Upper lobe of right lung (tissue), 1 donor: ENCODE measurements at places on chromosomes 11 and 22.

DNA sequence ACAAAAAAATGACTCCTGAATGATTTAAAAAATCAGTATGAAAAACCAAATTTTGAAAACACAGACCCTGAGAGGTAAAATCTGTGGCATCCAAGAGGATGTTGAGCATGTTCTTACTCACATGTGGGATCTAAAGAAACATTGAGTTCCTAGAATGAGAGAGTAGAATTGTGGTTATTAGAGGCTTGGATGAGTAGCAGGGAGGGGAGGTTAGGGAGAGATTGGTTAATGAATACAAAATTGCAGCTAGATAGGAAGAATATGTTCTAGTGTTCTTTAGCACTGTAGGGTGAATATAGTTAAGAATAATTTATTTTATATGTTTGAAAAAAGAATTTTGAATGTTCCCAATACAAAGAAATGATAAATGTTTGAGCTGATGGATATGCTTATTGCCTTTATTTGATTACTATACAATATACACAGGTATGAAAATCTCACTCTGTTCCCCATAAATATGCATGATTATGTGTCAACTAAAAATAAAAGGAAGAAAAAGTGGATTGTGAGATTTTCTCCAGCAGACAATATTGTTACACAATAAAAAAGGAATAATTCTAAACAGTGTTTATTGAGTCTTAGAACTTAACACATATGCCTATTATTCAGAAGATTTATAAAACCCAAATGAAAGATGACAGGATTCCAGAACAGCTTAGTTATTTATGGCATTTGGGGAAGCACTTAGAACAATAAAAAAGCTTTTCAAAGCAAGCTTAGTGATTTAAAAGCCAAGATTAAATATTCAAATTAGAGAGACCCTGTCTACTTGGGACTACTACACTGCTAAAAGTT is 28.7 kb downstream of the MS4A2 start:
- DNase-seq, result no peak

- DNase-seq, result no peak
Measured at GRCh38 chr11:103413266-103413888, 304.2 kb downstream of the DYNC2H1 start.

GRCh38 chr22:24094966-24095365 is 83.9 kb downstream of the CABIN1 start:
- peak; percentile 46 for DNase-seq

DNA sequence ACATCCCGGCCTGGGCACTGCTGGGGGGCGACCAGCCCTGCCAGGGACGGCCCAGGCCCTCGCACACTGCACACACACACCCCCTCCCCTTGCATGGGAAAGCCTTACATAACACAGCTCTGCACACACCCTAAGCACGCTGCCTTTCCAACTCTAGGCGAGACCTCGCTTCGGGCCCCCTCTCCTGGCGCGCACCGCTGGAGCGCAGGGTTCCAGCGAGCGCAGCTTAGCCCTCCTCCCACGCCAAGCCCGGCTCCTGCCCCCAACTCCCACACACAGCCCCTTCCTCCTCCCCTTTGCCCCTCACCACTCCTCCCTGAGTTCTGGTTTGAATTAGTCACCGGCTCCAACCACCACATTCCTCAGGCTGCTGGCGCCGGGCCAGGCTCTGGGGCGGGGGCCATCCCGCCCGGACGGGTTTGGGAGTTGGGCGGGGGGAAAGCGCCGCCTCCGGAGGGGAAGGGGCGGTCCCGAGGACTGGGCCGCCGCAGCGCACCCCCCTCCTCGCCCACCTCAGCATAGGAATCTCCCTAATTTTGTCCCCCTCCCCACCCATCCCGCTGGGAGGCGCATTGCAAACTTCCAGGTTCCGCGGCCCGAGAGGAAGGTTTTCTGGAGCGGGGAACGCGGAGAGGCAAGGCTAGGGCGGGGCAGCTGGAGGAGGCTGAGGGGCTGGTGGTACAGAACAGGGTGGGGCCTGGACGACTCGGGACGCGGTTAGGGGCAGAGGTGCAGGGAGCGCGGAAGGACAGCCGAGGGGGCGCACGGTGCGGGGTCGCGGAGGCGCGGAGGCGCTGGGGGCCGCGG is 966 bp downstream of the AHNAK start:
- peak; percentile 95 for DNase-seq

- DNase-seq, result no peak
Measured at GRCh38 chr11:112178936-112179335, 3.6 kb downstream of the BCO2 start.
